ENCODE measurements at places on chromosomes 3 and 15.

GRCh38 chr15:63638839-63639238 is 41.7 kb downstream of the FBXL22 start:
- no peak for DNase-seq

- no peak for DNase-seq
These were observed 89.0 kb downstream of the MRPL46 start for GRCh38 chr15:88378188-88378637.

DNA sequence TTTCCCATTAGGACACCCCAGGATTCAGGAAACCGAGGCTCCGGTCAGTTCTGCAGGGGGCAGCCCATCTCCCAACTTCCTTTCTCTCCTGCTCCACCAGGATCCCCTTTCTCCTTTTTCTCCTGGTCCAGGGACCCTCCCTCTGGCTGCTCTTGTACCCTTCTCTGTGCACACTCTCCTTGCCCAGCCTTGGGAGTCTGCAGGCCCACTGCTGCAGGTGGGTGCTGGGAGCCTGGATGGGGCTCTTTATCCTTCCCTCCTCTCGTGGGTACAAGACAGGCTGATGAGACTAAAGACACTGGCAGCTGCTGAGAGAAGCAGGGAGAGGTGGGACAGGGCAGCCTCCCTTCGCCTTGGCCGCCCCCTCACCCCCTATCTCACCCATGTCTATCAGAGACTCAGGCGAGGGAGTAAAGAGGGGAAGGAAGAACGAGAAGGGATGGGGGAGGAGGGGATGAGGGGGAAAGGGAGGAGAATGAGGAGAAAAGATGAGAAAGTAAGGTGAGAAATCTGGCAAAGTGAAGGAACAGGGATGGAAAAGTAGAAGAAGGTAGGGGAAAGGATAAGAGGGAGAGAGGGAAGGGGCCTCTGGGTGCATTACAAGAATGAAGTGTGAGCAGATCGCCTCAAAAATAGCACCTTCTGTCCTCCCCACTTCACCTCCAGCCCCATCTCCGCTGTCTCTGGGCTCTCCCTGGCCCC is 45.2 kb downstream of the ITGA11 start:
- DNase-seq, result no peak

- peak; percentile 82 for DNase-seq
These were observed 759 bp downstream of the WDR6 start for GRCh38 chr3:49007771-49008528.

- peak; percentile 55 for DNase-seq
These were observed 4.6 kb upstream of the EPB42 start for GRCh38 chr15:43225201-43225949.

GRCh38 chr15:80645494-80646065 is 49.5 kb upstream of the ABHD17C start:
- no peak for DNase-seq

DNA sequence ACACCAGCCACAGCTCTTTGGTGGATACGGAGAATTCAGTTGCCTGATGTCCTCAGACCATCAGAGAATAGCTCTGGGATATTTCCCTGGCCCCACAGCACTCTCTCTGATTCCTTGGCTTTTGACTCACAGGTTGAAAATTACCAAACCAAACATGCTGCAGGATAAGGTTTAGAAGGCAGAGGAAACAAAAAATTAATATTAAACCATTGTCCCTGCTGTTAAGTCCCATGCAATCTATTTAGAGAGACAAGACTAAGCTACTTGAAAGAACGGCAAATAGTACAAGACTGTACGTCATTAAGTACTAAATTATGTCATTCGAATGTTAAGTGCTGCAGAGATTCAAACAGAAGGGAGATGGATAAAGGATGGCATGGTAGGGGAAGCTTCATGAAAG is 501.4 kb downstream of the MECOM start:
- no peak for DNase-seq

Measured in renal pelvis (tissue), 12 donors.